Endodermal cell (in vitro differentiated cells): ENCODE measurements at places on chromosomes 6 and 20. TPM values are rescaled to one million over a fixed set of nuclear protein-coding genes. Genes with fewer than 3 reads are reported as not detected.
A peak's percentile ranks its signal among the peaks of the same experiment; 100 is the strongest.

ZSCAN9 gene
- 21.8 and 23.1 TPM in 2 replicates for total RNA-seq

SOBP gene
- 1.4 and 1.5 TPM in 2 replicates for total RNA-seq

DYNLT2 gene
- 1.4 and 1.5 TPM in 2 replicates for total RNA-seq

PSMB1 gene
- total RNA-seq, result 229 to 243 TPM (median 230 TPM) in 3 replicates

PGC gene
- not detected in 2 replicates for total RNA-seq

COL10A1 gene
- total RNA-seq, result not detected in 3 replicates

DNA sequence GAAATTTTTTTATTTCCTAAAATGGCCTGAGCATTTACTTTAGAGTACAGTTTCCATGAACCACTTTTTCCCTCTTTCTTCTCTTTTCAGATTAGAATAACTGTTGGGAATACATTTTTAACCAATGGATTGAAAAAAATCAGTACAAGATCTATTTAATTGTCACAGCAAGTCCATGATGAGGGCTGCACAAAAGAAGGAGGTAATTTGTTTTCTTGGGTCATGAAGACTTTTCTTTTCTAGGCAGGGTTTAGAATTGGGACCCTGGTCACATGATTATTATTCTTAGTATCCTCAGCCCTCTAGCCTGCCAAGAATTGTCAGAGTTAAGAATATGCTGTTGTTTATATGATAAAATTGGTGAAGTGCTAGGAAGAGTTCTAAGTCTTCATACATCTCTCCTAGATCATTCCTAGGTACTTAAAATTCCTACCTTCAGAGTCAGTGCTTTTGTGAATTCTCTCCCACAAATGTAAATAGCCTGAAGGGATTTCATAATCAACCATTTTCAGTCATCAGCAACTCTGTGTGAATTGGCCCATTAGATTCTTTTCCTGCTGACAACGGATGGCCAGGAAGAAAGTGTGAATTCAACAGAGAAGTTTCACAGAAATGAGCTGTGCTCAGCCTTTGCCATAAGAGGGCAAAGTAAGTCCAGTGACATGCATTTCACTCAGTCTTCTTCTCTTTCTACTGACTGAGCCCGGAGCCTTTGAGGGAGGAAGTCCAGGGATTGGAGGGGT lies 32.4 kb upstream of the TPBG start:
- peak; percentile 63 for DNase-seq

DNA sequence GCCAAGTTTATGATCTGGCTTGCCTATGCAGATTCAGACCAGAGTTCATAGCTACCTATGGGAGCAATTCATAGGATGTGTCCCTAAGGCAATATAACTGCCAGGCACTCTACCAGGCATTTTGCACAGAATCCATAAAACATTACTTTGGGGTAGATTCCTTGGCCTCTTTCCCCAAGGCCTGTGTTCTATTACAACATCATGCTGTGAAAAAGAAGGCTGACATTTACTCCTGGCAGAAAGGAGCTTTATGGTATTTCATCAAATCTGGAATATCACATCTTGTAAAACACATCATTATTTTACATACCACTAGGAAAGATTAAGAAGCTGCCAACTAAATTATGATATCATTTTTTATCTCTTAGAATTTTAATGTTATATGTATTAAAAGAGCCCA lies 287.0 kb upstream of the MARCKS start:
- no peak for DNase-seq

- no peak for DNase-seq
Measured at GRCh38 chr6:19812512-19813119, 24.6 kb upstream of the ID4 start.

- DNase-seq, result no peak
Measured at GRCh38 chr6:32772656-32773055, 9.3 kb upstream of the HLA-DQB2 start.

DNA sequence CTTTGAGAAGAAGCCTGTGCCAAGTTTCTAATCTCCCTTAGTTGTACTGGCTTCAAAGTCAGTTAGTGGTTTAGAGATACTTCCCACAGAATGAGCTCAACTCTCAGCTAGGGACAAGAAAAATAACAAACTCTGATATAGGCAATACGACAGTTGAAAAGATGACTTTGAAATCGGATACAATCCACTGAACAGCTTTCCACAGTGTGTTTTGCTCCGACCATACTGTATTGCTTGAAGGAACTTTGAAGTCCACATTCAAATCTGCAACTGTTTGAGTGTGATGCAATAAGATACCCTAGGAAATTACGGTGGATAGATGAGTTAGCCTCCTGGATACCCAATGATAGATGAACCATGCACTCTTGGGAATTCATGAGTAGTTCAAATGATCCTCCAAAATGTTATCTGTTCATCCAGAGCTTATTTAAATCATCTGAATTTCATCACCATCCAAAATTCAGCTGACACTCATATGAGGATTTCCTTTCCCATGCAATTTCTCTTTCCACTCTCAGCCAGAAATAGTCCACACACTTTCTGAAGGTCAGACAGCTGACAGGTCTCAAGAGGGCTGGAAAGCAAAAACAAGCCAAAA lies 443.8 kb downstream of the HAO1 start:
- DNase-seq, result no peak

DNA sequence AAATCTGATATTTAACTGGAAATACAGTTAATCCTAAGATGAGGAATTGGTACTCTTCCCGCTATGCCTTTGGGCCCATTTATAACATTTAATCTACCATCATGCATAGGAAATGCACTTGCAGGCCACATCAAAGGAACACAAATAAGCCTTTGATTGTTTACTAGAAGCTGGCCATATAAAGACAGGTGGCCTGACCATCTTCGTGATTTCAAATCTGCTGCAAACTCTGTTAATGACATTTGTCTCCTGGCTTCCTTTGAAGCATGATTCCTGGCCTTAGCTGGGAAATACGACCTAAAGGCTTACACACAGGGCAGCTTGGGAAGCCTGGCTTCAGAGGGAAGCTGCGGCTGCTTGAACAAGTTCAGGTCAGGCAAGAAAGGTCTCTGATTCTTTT lies 552.1 kb downstream of the CDH26 start:
- no peak for DNase-seq

- DNase-seq, result peak; percentile 73
Measured at GRCh38 chr6:31567531-31568370, 4.3 kb upstream of the LTA start.

GRCh38 chr20:48771542-48771941 lies 56.3 kb downstream of the PREX1 start:
- no peak for DNase-seq
